ENCODE measurements at places on chromosomes 6 and 20.

DNA sequence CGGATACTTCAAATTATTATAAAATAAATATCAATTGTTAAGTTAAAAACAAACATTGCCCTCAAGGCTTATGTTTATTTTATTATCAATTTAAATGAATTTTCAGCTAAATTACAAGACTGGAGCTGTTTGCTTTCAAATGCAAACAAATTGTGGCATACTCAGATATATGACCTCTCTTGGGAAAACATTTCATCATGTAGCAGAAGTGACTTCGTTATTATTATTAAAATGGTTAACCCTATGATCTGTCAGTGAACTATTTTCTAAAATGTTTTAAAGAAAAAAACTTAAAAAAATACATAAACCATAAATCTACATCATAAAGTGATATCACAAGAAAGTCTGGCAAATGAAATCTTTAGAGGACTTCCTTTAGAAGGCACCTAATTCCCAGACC, 72.5 kb downstream of the MAN1A1 start:
- no peak for DNase-seq

DNA sequence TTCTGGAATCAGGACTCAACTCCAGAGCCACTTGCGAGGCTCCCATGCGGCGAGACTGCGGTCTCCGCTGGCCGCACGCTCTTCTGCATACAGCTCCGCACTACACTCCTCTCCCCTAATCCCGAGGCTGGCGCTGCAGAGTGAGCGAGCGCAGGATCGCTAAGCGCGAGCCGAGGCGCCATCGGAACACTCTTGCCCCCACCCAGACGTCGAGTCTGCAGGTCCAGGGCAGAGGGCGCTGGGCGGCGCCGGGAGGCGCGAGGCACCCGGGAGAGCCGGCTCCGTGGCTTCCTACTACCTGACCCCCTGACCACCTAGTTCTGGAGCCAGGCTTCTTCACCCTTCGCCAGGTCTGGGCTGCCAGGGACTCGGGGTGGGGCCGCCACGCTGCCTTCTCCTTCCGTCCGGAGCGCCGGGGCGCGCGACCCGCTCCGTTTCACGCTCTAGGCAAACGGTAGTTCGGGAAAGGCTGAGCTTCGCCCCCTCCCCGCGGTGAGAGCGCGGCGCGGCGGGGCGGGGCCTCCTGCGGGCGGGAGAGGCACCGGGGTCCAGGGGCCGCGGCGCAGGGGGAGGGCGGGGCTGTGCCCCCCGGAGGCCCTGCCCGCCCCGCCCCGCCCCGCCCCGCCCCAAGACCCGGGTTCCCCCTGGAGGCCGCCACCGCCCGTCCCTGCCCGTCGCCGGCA, 5.4 kb upstream of the TUBB2A start:
- peak; percentile 93 for DNase-seq

- DNase-seq, result no peak
Observed at GRCh38 chr6:156189714-156190113, 587.5 kb upstream of the ARID1B start.

GRCh38 chr20:60690771-60691170, 561.3 kb upstream of the CDH4 start:
- DNase-seq, result peak; percentile 81

- DNase-seq, result no peak
Observed at GRCh38 chr6:167778497-167779128, 48.1 kb upstream of the AFDN start.

DNA sequence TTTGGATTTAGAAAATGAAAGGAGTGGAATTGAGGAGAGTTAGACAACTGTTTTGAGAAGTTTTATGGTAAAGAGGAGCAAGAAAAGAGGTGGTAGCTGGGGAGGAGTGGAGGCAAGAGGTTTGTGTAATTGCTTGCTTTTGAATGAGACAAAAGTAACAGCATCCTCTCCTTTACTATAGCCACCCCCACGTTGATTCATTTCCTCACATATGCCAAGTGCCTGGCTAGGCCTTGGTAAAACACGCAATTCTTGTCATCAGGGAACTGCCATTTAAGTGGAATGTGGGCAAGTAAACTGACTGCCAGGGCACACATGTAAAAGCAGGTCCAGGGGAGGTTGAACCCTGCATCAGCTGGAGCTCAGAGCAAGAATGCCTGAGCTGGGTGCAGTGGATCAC, 4.1 kb downstream of the MTRES1 start:
- DNase-seq, result no peak

GRCh38 chr6:149306967-149307366, 10.5 kb upstream of the TAB2 start:
- DNase-seq, result no peak

DNA sequence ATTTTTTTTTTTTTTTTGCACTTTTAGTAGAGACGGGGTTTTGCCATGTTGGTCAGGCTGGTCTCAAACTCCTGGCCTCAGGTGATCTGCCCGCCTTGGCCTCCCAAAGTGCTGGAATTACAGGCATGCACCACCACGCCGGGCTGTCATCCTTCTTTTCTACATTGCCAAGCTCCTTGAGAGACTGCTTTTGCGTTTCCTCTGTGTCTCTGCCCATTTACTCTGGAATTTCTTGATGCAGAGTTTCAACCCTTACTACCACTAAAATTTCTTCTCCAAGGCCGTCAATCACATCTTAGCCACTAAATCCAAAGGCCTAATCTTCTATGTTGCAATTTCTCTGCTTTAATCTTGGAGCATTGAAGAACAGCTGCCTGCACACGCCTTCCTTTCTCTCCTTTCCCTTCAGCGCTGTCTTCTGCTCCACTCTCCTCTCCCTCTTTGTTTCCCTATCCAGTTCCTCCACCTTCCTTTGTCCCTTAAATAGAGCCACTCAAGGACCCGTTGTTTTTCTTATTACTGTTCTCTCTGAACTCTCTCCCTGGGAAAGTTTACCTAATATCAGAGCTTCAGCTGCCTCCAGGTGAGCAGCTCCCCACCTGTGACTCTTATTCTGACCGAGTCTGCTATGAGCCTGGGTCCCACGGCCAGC, 98.8 kb downstream of the SLC35B3 start:
- DNase-seq, result peak; percentile 34

DNA sequence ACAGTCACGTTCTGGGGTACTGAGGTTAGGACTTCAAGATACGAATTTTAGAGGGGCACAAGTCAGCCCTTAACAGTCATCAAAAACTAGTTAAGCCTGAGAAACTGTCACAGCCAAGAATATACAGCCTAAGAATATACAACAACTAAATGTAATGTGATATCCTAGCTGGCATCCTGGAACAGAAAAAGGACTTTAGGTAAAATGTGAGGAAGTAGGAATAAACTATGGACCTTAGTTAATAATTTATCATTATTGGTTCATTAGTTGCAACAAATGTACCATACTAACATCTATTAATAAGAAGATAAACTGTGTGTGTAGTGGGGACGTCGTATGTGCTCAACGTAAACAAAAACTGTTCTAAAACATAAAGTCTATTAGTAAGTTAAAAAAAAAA, 1.1 kb downstream of the PNISR start:
- no peak for DNase-seq

- DNase-seq, result no peak
Observed at GRCh38 chr20:40991181-40991889, 37.3 kb upstream of the TOP1 start.

DNA sequence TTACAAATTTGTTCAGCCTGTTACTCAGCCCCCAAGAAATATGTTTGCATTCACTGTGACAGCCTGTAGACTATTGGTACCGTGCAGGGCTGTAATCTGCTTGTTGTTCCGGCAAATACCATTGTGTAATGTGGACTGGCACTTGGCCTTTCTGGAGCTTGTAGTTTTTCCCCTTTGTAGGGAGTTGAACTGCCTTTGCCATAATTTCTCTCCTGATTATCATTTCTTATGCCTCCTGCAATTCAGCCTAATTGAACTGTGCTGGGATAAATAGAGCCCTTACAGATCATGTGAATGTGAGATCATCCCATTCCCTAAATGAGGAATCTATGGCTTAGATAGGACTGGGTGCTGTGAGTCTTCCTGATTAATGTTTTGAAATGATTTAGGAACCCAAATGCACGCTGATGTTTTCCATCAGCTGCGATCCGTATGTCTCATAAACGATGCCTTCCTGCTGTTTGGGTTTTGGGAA, 185.1 kb downstream of the JARID2 start:
- peak; percentile 68 for DNase-seq

GRCh38 chr6:132527791-132528190, 10.3 kb upstream of the TAAR9 start:
- peak; percentile 10 for DNase-seq

- no peak for DNase-seq
Observed at GRCh38 chr20:17314264-17314663, 87.4 kb downstream of the PCSK2 start.

DNA sequence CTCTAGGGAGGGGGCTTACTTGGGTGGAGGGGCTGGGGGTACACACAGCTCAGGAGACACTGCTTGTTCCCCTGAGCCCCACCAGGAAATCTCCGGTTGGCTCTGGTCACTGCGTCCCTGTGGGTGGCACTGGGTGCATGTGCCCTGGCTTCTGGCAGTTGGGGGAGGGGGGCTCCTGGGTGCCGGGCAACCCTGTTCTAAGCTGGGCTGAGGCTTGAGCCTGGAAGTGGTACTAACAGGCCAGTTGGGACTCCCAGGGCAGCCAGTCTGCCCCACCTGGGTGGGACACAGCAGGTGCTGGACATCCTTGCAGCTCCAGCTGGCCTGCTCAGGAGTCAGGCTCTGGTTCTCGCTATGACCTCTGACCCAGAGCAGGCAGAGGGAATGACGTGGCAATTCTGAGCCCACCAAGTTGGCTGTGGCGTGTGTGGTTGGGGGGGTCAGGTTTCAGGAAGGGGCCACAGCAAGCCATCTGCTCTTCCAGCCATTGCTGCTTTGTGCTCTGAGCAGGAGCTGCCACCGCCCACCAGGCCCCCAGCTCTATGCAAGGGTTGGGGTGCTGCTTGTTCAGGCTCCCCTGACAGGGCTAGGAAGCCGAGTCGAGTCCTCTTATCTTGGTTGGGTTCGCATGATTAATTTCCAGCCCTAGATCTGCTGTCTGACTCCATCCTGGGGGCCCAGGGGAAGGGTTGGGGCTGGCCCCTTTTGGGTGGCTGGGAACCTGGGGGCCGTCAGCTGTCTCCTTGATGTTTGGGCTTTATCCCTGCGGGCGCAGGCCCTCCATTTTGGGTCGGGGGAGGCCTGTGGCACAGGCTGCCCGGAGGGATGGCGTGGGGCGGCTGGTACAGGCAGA, 590 bp downstream of the C20orf204 start:
- no peak for DNase-seq

GRCh38 chr6:53837865-53838769, 43.3 kb downstream of the LRRC1 start:
- DNase-seq, result peak; percentile 82

DNA sequence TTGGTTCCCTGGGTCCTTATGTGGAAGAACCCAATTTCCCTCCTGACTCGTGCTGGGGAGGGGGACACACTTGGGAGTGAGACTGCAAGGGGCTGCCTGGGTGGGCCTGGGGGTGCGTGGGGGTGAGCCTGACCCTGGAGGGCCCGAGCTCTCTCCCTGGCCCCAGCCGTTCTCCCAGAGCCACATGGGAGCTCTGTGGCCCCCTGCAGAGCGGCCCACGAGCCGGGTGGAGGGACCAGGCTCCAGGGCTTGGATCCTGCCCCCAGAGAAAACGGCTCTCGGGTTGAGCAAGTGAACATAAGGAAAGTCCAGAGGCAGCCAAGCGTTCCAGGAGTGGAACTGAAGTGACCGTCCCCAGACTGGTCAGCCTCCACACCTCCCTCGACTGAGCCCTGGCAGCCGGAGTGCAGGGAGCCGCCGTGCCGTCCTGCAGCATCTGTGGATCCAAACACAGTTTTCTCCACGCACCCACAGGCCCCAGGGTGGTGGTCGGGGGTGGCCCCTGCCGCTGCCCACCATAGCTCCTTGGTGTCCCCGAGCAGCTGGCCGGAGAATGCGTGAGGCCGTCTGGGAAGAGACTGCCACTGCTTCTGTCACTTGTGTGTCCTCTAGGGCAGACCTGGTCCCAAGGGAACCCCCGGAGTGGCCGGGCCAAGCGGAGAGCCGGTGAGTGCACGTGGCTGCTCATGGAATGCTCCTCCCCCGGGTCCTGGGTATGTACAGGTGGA, 10.6 kb downstream of the COL9A3 start:
- no peak for DNase-seq

- DNase-seq, result no peak
Observed at GRCh38 chr6:21798468-21798867, 204.9 kb downstream of the SOX4 start.

- no peak for DNase-seq
Observed at GRCh38 chr20:44489223-44489622, 13.5 kb downstream of the TTPAL start.

GRCh38 chr6:72374172-72374571, 247.7 kb upstream of the KCNQ5 start:
- no peak for DNase-seq

- peak; percentile 83 for DNase-seq
Observed at GRCh38 chr6:31826793-31827285, 699 bp upstream of the HSPA1B start.

- DNase-seq, result peak; percentile 62
Observed at GRCh38 chr6:116572162-116572561, 858 bp downstream of the RWDD1 start.

GRCh38 chr6:36677059-36677749, 1.3 kb upstream of the CDKN1A start:
- DNase-seq, result no peak

DNA sequence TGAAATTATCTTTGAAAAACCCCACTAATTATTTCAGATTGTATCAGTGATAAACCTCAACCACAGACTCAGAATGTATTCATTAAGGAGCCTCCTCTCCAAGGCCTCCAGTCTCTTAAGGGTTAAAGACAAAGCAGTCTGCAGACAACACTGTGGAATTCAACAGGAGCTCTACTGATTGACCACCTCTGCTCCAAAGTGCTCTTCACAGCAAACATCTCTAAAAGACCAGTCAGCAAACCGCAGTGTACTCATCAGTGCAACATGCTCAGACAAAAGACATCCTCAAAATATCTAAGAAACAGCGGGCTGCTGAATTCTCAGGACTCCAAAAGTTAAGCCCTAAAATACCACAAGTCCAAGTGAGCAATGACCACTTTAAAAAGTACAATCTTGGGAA, 42.0 kb downstream of the UQCC1 start:
- DNase-seq, result no peak

DNA sequence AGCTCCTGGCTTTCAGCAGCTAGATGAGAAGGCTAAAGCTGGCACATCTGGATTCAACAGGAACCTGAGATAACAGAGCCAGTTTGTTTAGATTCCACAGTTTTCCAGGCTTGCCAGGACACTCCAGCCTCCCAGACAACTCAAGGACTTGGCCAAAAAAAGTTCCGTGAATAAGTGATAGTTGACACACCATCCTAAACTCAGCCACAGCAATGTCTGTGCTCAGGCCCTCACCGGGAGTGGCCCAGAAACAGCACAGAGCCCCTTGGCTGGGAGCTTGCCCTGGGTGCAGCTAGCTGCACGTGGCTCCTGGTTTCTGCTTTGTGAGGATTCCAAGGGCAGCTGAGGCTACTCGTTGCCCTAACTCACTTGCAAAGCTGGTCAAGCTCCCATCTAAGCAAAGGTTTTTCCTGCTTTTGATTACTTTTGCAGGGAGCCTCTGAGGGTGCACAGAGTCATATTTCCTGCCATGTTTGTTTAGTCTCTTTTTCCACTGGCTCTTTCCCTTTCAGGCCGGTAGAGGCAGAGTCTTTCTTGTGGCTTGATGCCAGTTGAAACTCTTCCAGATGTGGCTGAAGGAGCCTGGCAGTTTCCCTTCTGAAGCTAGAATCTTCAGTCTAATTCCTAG, 118.3 kb upstream of the ECI2 start:
- no peak for DNase-seq

All from NCI-H82 (cell line).